Activated T-helper 1 cell treated with anti-CD3 and anti-CD28 coated beads, Interleukin-2, amount 50 U/mL, for 16 hours (primary cell): ENCODE measurements at places on chromosomes 2 and 18.
A peak's percentile ranks its signal among the peaks of the same experiment; 100 is the strongest.

GRCh38 chr18:312415-312814 lies 44.6 kb upstream of the THOC1 start:
- DNase-seq: no peak

DNA sequence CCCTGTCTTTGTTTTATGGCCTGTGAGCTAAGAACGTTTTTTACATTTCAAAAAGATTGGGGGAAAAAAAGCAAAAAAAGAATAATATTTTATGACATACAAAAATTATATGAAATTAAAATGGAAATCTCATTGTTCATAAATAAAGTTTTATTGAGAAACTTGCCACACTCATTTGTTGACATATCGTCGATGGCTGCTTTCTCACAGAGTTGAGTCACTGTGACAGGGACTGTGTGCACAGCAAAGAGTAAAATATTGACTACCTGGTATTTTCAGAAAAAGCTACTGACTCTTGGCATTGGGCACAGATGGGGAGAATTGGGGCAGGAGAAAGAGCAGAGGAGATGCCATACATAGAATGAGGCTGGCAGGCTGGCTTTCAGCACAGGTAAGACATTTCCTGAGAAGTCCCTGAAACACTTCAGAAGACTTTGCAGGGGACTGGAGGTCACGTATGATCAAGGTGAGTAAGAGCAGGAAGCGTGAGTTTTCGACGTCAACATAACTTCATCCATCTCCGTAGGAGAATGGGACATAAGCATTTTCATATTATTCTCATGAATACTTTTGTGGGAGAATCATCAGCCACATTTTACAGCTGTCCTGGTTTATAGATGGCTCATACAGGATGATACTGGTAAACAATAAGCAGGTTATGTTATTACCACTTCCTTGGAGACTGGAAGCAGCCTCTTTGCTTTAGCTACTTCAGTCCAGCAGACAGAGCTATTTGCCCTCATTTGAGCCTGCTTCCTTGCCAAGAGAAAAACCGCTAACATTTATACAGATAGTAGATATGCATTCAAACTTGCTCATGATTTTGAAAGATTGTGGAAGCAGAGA lies 32.5 kb upstream of the PUM2 start:
- DNase-seq: no peak

DNA sequence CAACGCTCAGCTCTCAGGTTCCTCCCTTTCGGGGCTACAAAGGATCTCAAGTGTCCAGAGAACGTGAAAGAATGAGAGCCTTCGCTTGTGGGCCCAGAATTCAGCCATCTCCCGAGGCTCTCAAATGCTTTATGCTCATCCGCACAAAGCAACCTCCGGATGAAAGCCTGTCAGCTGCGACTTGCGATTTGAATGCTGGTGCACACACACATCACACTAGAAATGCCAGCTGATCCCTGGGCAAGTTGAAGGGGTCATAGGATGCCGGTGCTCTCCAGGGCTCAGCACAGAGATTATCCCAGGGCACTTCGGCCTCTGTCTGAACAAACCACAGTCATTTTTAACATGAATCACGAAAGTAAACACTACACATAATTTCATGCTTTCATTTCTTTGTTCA lies 141.8 kb upstream of the MYT1L start:
- DNase-seq: no peak

GRCh38 chr2:86026744-86027065 lies 79.0 kb downstream of the POLR1A start:
- no peak for DNase-seq

- DNase-seq: no peak
These were observed 168.5 kb downstream of the SUCLG1 start for GRCh38 chr2:84290537-84290936.

GRCh38 chr18:596288-596881 lies 403 bp upstream of the CLUL1 start:
- DNase-seq: peak; percentile 11

- no peak for DNase-seq
These were observed 30.6 kb downstream of the SOWAHC start for GRCh38 chr2:109644571-109645275.

DNA sequence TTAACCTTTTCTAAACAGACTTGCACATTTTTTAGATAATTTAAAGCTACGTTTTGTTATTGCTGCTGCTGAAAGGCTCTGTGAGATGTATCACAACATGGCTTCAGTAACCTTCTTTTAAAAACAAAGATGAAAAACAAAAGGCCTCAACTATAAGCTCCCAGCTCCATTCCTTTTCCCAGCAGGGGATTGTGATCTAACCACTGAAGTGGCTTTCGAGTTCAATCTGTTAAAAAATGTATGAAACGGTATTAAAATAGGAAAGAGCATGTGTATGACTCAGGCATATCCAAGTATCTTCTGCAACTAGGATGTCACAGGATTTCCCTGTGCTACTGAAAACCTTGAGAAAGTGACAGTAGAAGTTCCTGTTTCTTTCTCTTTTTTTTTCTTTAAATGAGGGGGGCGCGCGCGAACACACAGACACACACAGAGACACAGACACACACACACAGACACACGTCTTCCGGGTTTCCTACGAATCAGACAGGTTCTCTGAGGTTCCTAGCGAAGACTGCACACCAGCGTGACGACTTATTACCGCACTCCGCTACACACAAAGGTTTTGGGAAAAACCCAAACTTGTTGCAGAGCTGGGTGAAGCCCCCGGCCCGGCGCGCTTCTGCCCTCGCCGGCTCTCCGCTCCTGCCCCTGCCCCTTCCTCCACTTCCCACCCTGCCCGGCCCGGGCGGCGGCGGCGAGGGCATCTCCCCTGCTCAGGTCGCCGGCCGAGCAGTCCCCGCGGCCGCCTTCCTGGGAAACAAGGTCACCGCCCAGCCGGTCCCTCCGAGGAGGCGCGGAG lies 86.8 kb downstream of the RBMS1 start:
- peak; percentile 37 for DNase-seq

GRCh38 chr2:143329288-143329687 lies 200.1 kb downstream of the ARHGAP15 start:
- DNase-seq: no peak

DNA sequence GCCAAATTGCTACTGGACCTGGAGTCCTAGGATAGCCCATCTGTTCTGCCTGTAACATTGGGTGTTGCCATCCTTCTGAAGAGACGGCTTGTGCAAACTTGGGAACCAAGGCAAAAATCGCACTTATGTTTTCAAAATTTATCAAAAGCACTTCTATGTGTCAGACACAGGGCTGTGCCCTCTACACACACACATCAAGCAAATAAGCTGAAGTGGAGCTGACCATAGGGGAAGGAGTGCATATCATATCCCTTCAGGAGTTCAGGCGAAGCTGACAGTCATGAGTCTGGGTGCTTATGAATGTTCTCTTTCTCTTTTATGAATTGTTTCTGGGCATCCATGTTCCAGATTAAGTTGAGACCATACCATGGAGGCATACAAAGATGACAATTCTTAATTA lies 247.9 kb downstream of the CYRIA start:
- no peak for DNase-seq

DNA sequence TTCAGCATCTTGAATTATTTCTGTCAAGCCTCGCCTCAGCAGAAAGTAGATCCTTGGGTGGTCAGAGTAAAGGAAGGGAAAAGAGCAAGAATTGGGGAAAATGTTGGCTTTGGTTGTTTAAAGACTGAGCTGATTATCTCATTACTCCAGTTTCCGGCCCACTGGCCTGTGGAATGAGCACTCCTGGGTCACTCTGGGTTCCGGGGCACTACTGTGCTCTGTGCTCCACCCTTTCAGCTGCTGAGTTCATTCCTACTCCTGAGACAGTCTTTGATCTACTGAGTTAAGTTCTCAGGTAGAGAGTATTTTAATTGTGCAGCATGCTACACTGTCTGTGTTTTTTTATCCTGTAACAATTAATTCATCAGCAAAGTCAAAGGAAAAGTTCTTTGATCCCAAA lies 427.7 kb downstream of the CDH2 start:
- no peak for DNase-seq

GRCh38 chr2:23283653-23284052 lies 101.3 kb upstream of the KLHL29 start:
- DNase-seq: no peak
